ENCODE measurements at places on chromosomes 1 and 21.

- no peak for DNase-seq
Observed at GRCh38 chr1:116680752-116681151, 13.2 kb upstream of the IGSF3 start.

- no peak for DNase-seq
Observed at GRCh38 chr21:42550817-42551216, 37.2 kb downstream of the SLC37A1 start.

GRCh38 chr21:43809346-43809799 is 20.0 kb downstream of the RRP1 start:
- DNase-seq, result no peak

DNA sequence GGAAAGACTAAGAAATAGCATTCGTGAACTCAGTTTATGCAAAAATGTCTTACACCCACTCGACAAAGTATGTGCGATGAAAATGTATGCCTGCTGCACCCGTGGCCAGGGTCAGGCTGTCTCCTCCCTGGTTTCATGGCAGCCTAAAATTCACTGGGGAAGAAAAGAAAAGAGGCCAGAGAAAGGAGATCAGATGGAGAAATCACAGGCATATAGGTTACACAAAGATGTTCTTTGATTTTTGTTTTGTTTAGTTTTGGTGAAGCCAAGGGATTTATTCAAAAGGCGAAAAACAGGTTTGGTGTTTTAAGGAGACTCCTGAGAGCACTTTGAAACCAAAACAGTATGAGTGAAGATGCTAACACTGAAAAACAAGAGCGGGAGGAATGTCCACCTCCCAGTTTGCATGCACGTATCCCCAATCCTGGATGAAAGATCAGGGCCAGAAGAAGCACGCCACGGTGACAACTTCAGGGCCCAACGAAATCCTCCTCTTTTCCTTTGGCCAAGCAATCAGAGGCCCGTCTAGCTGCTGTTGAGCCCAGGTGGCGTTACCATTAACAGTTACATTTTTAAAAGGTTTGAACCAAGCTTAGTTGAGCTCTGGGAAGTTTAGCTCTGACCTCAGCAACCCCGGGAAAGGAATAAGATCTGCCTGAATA is 992 bp upstream of the SSX2IP start:
- DNase-seq, result no peak

GRCh38 chr1:229094476-229095311 is 176.2 kb upstream of the RAB4A start:
- DNase-seq, result no peak

DNA sequence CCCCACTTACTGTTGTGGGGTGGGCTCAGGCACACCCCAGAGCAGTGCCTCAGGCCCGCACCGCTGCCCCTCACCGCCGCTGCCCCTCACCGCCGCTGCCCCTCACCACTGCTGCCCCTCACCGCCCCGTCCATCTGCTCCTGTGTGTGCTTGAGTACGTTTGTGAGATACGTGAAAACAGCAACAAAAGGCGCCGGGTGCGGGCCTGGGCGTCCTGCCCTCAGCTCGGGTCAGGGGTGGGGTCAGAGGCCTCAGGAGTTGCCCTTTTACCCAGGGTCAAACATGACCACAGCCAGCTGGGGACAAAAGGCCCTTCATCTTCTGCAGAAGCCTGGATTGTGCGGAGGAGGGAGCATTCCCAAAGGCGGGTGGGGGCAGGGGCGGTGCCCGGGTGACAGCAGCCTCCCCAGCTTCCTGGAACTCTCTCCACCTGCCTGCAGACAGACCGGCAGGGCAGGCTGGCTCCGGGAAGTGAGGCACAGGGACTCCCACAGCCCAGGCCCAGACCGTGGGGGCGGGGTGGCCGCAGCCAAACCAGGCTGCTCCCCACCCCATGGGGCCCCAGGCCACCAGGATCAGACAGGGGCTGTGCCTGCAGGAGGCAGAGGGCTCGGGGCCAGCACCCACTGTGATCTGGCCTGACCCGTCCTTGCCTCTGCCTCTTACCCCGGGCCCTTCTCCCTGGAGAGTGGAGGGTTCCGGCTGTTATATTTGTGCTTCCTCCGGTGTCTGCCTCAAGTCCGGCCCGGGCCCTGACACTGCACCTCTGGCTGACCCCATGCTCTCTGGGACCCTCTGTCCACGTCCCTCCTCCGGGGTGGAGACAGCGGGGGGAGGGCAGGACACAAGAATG is 2.3 kb upstream of the VWA1 start:
- no peak for DNase-seq

GRCh38 chr1:161008869-161009510 is 12.0 kb downstream of the F11R start:
- DNase-seq, result no peak

DNA sequence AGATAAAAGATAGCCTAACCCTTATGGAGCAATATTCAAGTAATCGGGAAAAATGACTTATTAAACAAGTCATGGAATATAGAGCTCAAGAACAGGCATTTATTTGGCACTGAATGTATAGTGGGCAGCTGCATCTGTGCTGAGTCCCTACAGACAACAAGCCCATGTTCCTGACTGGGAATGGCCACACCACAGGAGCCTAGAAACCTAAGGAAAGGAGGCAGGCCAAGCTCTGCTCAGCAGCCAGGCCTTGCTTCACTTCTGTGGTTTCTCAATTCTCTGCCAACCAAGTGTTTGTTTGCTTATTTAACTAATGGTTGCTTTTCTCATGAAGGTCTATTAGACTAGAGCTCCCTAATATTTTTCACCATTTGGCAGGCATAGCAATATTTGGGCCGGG is 21.5 kb downstream of the AK2 start:
- no peak for DNase-seq

DNA sequence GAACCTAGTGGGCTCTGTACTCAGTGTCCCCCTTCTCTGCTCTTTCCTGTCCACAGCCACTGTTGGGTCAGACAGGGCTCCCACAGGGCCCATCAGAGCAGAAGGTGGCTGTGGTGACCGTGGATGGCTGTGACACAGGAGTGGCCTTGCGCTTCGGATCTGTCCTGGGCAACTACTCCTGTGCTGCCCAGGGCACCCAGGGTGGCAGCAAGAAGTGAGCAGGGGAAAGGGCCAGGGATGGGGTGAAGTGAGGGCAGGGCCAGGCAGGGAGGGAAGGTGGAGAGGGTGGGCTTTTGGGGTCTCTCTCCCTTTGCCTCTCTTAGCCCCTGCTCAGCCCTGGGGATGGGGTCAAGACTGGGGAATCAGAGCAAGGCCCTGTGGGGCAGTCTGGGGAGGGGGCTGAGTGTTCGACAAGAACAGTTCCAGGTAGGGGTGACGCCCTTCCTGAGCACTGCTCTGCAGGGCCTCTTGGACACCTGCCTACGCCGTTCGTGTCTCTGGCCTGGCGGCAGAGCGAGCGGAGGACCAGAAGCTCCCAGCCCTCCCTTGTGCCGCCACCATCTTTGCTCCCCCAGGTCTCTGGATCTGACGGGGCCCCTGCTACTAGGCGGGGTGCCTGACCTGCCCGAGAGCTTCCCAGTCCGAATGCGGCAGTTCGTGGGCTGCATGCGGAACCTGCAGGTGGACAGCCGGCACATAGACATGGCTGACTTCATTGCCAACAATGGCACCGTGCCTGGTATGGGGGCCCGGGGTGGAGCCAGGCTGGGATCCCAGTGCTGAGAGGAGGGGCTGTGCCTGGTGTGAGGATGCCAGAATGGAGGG is 13.1 kb downstream of the CELSR2 start:
- DNase-seq, result no peak

- no peak for DNase-seq
Observed at GRCh38 chr1:201127755-201128455, 921 bp upstream of the ASCL5 start.

GRCh38 chr1:28833381-28833780 is 21.4 kb downstream of the OPRD1 start:
- no peak for DNase-seq
